ENCODE measurements at places on chromosomes 7 and 10. TPM values are rescaled to one million over a fixed set of nuclear protein-coding genes. Genes with fewer than 3 reads are reported as not detected.

The NUTM2A gene
- under 0.01 TPM for total RNA-seq

The OR2A42 gene
- not detected for total RNA-seq

DNA sequence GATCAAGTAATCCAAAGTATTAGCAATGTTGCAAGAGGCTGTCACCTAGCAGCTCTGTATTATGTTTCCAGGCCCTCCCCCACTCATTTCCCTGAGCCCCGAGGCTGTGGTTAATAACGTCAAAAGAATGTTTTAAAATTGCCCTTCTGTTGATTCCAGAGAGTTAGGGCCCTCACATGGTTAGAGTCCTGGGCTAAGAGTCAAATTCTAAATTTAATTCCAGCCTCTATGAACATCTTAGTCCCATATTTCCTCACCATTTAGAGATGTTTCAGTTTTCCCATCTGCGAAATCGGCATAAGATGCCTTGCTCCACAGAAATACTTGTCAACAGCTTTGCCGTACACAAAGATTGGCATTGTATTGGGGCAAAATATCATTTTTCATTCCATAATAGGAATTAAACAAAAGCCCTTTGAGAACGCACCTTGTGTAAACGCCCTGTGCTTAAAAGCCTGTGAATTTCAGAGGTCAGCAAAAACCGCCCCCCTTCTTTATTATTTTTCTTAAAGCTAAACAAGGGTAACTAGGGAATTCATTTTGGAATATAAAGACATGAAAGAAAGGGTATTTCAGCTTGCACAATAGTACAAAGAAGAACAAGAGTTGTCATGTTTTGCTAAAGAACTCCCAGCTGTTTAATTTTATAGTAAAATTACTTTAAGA lies 135.8 kb downstream of the ARID5B start:
- no peak overlapping the region for H3K4me3 ChIP-seq
- H3K4me1 ChIP-seq: peaks cover 21% of the 10 kb centered on the region

The CYP26C1 gene
- under 0.01 TPM for total RNA-seq

DNA sequence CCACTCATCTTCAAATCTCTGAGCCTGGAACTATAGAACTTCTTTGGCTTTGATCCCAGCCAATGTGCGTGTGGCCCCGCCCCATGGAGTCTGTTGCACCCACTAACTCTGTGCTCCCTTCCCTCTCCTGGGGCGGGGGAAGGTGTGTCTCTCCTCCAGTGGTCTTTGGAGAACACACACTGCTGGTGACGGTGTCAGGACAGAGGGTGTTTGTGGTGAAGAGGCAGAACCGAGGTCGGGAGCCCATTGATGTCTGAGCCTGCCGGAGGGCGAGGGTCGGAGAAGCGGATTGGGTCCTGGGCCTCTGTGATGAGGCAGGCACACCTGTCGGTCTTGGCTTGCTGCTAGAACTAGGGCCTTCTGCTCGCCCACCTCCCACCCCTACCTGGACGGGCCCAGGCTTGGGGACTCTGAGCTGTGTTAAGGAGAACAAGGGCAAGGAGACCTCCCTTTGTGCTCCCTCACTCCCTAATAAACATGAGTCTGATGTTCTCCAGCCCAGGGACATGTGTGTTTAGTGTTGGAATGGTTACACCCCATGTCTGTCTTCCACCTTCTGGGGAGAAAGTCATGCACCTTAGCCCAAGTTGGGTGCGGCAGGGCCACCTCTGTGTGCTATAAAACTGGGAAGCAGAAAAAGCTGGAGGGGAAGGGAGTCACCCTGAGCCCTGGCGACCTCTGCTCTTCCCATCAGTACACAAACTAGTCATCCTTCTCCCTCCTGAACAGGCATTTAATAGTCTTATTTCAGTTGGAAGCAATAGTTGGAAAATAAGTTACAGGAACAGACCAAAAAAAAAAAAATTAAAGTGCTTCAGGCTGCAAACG lies 4.6 kb downstream of the TRAPPC14 start:
- DNase-seq: no peak
- no peaks in the 10 kb centered on the region for H3K27me3 ChIP-seq
- no peak overlapping the region for H3K4me3 ChIP-seq
- H3K27ac ChIP-seq: no peak overlapping the region

The HHEX gene
- 4.4 TPM for total RNA-seq

DNA sequence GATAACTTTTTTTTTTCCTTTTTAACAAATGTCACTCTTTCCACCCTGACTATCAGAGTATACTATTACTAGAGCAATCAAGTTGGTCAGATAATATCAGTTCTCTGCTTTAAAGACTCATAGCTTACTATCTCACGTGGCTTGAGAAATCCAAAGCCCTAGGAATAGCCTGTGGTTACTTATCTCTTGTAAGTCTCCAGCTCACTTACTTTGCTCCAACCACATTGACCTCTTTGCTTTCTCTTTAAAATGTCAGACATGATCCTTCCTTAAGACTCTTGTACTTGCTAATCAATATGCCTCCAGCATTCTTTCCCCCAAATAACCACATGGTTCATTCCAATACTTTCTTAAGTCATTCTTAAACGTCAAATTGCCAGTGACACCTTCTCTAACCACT lies 1292.2 kb downstream of the REEP3 start:
- no peaks in the 10 kb centered on the region for H3K27me3 ChIP-seq
- H3K27ac ChIP-seq: no peak overlapping the region
- no peak for DNase-seq
- no peak overlapping the region for H3K4me3 ChIP-seq
- no peaks in the 10 kb centered on the region for H3K4me1 ChIP-seq

DNA sequence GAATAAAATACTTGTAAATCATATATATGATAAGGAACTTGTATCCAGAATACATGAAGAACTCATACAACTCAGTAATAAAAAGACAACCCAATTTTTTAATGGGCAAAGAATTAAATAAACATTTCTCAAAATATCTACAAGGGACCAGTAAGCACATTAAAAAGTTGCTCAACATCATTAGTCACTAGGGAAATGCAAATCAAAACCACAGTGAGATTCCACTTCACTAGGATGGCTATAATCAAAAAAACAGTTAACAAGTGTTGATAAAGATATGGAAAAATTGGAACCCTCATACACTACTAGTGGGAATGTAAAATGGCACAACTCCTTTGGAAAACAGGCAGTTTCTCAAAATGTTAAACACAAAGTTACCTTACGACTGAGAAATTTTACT lies 40.3 kb upstream of the YAE1 start:
- no peak for DNase-seq
- no peak overlapping the region for H3K4me3 ChIP-seq
- H3K27ac ChIP-seq: no peak overlapping the region
- H3K27me3 ChIP-seq: peaks cover 4% of the 10 kb centered on the region
- H3K4me1 ChIP-seq: no peaks in the 10 kb centered on the region

DNA sequence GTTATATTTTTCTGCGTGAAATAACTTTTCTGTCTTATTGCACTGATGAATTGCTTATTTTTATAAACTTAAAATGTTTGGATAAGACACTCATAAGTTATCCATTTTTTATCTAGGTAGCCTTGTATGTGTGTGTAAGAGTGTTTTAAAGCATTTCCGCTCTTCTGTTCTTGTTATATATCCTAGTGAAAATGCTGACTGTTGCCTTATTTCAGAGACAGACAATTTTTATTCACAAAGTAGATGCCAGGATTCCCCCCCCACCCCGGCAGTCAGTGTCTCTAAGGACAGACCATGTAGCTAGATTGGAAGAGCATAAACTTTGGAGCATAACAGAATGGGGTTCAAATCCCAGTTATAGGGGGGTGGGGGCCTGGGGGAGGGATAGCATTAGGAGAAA lies 1.6 kb downstream of the SMC3 start:
- H3K36me3 ChIP-seq: peaks cover 2% of the 10 kb centered on the region
- no peak for DNase-seq
- H3K4me1 ChIP-seq: peaks cover 5% of the 10 kb centered on the region
- H3K27me3 ChIP-seq: no peaks in the 10 kb centered on the region
- H3K27ac ChIP-seq: no peak overlapping the region

The RPEL1 gene
- under 0.01 TPM for total RNA-seq

GRCh38 chr7:1403638-1404459 lies 55.4 kb downstream of the MICALL2 start:
- peak; percentile 43 for DNase-seq
- H3K4me3 ChIP-seq: no peak overlapping the region
- H3K36me3 ChIP-seq: no peaks in the 10 kb centered on the region

DNA sequence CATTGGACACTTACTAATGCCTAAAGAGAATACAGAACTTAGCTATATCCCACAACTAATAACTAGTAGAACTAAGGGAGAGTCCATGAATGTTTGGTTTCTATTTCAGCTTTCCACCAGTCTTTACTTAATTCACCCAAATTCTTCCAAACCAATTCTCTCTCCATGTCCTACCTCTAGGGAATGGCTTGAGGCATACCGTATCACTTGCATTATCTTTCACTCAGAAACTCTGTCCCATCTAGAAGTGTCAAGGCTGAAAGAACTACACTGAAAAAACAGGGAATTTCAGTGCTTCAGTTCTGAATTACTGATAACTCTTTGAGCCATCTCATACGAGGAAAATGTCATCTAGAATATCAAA lies 758 bp downstream of the TMEM168 start:
- no peaks in the 10 kb centered on the region for H3K4me1 ChIP-seq
- H3K27ac ChIP-seq: peak overlapping the region; percentile 95
- no peaks in the 10 kb centered on the region for H3K27me3 ChIP-seq
- H3K4me3 ChIP-seq: peak overlapping the region; percentile 89
- no peak for DNase-seq

GRCh38 chr10:88120075-88120474 lies 256.6 kb downstream of the PTEN start:
- H3K27me3 ChIP-seq: no peaks in the 10 kb centered on the region
- no peak overlapping the region for H3K27ac ChIP-seq
- DNase-seq: no peak
- H3K36me3 ChIP-seq: no peaks in the 10 kb centered on the region

- H3K27me3 ChIP-seq: no peaks in the 10 kb centered on the region
- H3K36me3 ChIP-seq: no peaks in the 10 kb centered on the region
- no peak overlapping the region for H3K4me3 ChIP-seq
- H3K27ac ChIP-seq: no peak overlapping the region
- H3K4me1 ChIP-seq: no peaks in the 10 kb centered on the region
- DNase-seq: no peak
Measured at GRCh38 chr7:156230576-156230975, 410.0 kb upstream of the RNF32 start.

GRCh38 chr7:32216759-32217158 lies 146.6 kb upstream of the PDE1C start:
- H3K27me3 ChIP-seq: peaks cover 14% of the 10 kb centered on the region
- H3K27ac ChIP-seq: no peak overlapping the region
- DNase-seq: no peak

GRCh38 chr7:84624927-84625326 lies 430.3 kb upstream of the SEMA3A start:
- H3K4me1 ChIP-seq: peaks cover 2% of the 10 kb centered on the region
- H3K4me3 ChIP-seq: no peak overlapping the region
- no peaks in the 10 kb centered on the region for H3K36me3 ChIP-seq

DNA sequence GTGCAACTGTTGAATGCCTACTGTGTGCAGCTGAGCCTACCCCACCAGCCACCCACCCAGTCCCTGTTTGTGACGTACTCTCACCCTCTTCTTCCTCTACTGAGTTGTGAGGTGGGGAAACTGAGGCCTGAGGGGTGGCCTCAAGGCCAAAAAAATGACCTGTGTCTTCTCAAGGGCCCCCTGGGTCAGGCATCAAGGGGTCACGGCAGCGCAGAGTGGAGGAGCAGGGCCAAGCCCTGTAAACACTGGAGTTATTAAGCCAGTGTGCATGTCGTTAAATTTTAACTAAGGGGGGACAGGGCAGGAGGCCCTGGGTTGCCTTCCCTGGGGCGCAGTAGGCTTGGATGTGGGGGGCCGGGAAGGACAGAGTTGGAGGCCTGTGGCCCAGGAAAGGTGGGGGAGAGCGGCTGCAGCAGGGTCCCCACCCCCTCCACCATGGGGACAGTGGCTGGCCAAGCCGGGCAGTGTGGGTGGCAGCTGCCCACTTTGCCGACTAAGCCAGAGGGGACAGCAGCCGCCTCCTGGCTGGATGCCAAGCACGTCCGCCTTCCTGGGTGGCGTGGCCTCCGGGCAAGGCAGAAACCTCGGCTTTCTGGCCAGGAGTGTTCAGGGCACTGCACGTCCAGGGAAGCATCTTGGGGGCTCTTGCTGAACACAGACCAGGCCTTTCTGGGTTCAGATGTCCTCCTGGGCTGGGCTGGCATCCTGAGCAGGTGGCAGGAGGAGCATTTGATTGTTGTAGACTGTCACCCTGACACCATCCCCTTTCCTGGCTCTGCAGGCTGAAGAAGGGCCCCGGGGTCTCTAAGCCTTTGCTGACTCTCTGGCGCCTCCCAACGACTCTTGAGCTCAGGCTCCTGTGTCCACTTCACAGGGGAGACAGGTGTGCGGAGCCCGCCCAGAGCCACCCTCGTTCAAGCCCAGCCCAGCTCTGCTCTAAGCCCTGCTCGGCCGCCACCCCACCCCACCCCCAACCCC lies 1.9 kb downstream of the SLC29A4 start:
- H3K27ac ChIP-seq: no peak overlapping the region
- H3K4me1 ChIP-seq: no peaks in the 10 kb centered on the region
- no peak overlapping the region for H3K4me3 ChIP-seq

The KLLN gene
- total RNA-seq: 0.56 TPM

- H3K36me3 ChIP-seq: no peaks in the 10 kb centered on the region
- no peak overlapping the region for H3K27ac ChIP-seq
- H3K27me3 ChIP-seq: no peaks in the 10 kb centered on the region
- no peak overlapping the region for H3K4me3 ChIP-seq
Measured at GRCh38 chr7:114843102-114843501, 78.8 kb upstream of the MDFIC start.

DNA sequence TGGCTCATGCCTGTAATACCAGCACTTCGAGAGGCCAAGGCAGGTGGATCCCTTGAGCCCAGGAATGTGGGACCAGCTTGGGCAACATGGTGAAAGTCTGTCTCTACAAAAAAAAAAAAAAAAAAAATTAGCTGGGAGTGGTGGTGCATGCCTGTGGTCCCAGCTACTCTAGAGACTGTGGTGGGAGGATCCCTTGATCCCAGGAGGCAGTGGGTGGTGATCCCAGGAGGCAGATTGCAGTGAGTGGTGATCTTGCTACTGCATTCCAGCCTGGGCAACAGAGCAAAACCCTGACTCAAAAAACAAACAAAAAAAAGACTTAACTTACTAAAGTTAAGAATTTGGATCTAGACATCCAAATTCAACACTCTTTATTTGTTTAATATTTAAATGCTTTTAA lies 10.2 kb upstream of the ADO start:
- no peaks in the 10 kb centered on the region for H3K4me1 ChIP-seq
- H3K27ac ChIP-seq: no peak overlapping the region
- H3K36me3 ChIP-seq: no peaks in the 10 kb centered on the region
- DNase-seq: no peak
- no peak overlapping the region for H3K4me3 ChIP-seq
- peaks cover 19% of the 10 kb centered on the region for H3K27me3 ChIP-seq

- H3K4me1 ChIP-seq: peaks cover 3% of the 10 kb centered on the region
- no peak for DNase-seq
- H3K4me3 ChIP-seq: no peak overlapping the region
- H3K36me3 ChIP-seq: peaks cover 16% of the 10 kb centered on the region
- no peaks in the 10 kb centered on the region for H3K27me3 ChIP-seq
Measured at GRCh38 chr7:22812353-22812752, 10.3 kb downstream of the TOMM7 start.

GRCh38 chr10:33039181-33039580 lies 81.2 kb upstream of the ITGB1 start:
- no peak overlapping the region for H3K27ac ChIP-seq
- H3K36me3 ChIP-seq: no peaks in the 10 kb centered on the region
- H3K27me3 ChIP-seq: no peaks in the 10 kb centered on the region
- no peak for DNase-seq
- no peaks in the 10 kb centered on the region for H3K4me1 ChIP-seq

The STOX1 gene
- 0.18 TPM for total RNA-seq

GRCh38 chr10:80077869-80078447 lies 507 bp upstream of the TMEM254 start:
- no peak for DNase-seq
- peak overlapping the region; percentile 71 for H3K27ac ChIP-seq
- no peaks in the 10 kb centered on the region for H3K27me3 ChIP-seq
- H3K4me1 ChIP-seq: no peaks in the 10 kb centered on the region
- H3K4me3 ChIP-seq: peak overlapping the region; percentile 77

Measured in IMR-90 (cell line).